NCI-H1105 (cell line): ENCODE measurements at places on chromosomes 11 and 22.

GRCh38 chr22:19118329-19118880 lies 3.8 kb downstream of the DGCR2 start:
- no peak for DNase-seq

GRCh38 chr11:2791139-2791520 lies 91.3 kb upstream of the KCNQ1OT1 start:
- DNase-seq = no peak

GRCh38 chr22:24455751-24456426 lies 28.5 kb downstream of the ADORA2A start:
- no peak for DNase-seq

- DNase-seq = peak; percentile 46
Observed at GRCh38 chr11:20310137-20310536, 53.4 kb upstream of the HTATIP2 start.

GRCh38 chr11:96288915-96289314 lies 54.1 kb downstream of the MAML2 start:
- DNase-seq = no peak

- DNase-seq = no peak
Observed at GRCh38 chr11:127935081-127935480, 652.3 kb downstream of the ETS1 start.

GRCh38 chr22:30455075-30455840 lies 16.6 kb downstream of the SEC14L3 start:
- no peak for DNase-seq

GRCh38 chr22:44031158-44031952 lies 7.3 kb downstream of the PARVB start:
- DNase-seq = no peak

DNA sequence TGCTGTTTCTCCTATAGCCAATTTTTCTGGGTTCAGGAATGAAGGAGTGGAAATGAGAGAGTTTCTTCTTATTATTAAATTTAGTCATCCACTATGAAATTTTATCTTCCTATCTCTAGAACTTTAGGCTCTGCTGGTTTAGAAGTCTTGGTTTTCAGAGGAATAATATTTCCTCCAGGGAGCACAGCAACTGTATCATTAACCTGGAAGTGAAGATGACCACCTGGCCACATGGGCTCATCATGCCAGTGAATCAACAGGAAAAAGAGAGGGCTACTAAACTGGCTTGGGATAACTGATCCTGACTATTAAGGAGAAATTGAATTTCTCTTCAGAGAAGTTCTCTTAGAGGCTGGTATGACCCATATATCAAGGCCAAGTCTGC lies 44.4 kb downstream of the ADM start:
- DNase-seq = no peak

GRCh38 chr11:119886667-119887230 lies 157.7 kb upstream of the NECTIN1 start:
- no peak for DNase-seq

- DNase-seq = no peak
Observed at GRCh38 chr11:115759622-115760460, 255.6 kb upstream of the CADM1 start.

- no peak for DNase-seq
Observed at GRCh38 chr11:23097891-23098290, 237.6 kb upstream of the CCDC179 start.

- no peak for DNase-seq
Observed at GRCh38 chr11:124970925-124971324, 16.9 kb downstream of the CCDC15 start.

GRCh38 chr11:12764187-12764914 lies 90.1 kb downstream of the TEAD1 start:
- DNase-seq = peak; percentile 14

- no peak for DNase-seq
Observed at GRCh38 chr11:70702040-70702648, 303.8 kb downstream of the CTTN start.

- DNase-seq = peak; percentile 83
Observed at GRCh38 chr11:20026629-20027555, 133.4 kb downstream of the DBX1 start.

DNA sequence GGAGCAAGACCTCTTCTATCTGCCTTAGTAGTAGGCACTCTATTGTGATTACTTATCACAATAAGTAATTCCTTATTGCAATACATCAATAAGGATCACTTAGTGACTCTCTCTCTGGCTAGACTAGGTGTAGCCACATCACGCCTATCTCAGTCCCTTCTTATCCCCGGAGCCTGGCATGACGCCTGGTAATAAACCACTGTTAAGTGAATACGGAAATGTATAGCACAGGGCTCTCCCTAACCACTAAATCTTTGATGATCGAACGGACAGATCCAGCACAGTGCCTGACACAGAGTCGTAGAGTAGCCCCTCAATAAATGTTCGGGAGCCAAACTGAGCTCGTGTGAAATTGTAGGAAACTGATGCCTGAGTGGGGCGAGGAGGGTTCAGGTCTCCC lies 143.3 kb downstream of the FBXO7 start:
- no peak for DNase-seq

GRCh38 chr22:17120281-17120680 lies 879 bp downstream of the TMEM121B start:
- no peak for DNase-seq

GRCh38 chr22:33591946-33592345 lies 328.3 kb downstream of the LARGE1 start:
- DNase-seq = no peak

GRCh38 chr11:66365166-66365565 lies 6.4 kb downstream of the SLC29A2 start:
- DNase-seq = no peak

DNA sequence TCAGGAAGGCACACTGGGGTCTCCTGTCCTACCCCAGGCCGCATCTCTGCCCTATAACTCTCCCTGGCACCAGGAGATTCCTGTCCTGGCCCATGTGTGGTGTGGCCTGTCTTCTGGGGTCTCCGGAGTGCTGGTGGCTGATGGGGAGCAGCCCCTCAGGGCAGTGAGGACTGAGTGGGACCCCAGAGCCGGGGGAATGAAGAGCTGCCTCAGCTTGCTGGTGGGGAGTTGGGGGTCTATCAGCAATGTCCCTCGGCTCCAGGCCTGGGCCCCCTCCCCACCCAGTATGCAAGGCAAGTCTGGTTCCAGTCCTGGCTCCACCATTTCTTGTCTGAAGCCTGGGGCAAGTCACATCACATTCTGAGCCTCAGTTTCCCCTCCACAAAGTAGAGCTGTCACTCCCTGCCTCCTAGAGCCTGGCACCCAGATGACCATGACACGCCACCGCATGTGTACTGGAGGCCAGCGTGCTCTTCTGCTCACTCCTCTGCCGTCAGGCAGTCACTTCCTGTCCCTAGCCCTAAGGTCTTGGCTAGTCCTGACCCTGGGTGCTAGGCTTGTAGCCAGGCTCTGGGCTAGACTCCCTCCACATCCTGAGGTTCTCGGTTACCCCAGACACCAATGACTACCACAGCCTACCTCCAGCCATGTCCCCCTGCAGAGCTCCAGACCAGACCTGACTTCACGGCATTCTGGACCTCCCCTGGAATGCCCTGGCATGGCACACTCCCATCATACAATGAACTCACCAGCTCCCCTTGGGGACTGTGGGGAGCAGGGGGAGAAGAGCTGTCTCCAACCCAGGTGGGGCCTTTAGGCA lies 12.8 kb downstream of the ARAP1 start:
- DNase-seq = no peak

DNA sequence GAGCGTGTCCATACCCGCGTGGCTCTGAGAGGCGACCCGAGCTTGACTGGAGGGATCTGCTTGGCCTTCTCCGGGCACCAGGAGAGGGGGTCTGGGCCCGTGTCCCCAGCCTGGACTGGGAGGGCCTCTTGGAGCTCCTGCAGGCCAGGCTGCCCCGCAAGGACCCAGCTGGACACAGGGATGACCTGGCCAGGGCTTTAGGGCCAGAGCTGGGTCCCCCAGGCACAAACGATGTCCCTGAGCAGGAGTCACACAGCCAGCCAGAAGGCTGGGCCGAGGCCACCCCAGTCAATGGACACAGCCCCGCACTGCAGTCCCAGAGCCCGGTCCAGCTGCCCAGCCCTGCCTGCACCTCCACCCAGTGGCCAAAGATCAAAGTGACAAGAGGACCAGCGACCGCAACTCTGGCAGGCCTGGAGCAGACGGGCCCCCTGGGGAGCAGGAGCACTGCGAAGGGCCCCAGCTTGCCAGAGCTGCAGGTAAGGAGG lies 38.2 kb downstream of the TRIOBP start:
- no peak for DNase-seq

- DNase-seq = no peak
Observed at GRCh38 chr11:12161603-12162350, 51.4 kb downstream of the MICAL2 start.

DNA sequence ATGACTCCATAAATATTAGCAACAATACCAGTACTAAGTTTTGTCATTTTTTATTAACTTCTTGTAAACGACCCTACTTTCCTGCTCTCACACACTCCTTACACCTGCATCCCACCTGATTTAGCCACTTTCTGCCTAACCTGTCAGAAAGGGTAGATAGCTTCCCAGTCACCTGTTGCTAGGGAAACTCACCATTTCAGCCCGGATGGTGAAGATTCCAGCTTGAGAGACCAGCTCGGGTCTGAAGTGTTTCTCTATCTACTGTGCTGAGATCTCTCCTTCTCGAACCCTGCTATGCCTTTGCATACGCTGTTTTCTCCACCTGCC lies at the start of gene PARVG:
Gene PARVG (plus strand): TSS at position 220 of the 327 bp plus-strand sequence. CDS start 2,405 bp downstream, outside the sequence.
- DNase-seq = no peak

DNA sequence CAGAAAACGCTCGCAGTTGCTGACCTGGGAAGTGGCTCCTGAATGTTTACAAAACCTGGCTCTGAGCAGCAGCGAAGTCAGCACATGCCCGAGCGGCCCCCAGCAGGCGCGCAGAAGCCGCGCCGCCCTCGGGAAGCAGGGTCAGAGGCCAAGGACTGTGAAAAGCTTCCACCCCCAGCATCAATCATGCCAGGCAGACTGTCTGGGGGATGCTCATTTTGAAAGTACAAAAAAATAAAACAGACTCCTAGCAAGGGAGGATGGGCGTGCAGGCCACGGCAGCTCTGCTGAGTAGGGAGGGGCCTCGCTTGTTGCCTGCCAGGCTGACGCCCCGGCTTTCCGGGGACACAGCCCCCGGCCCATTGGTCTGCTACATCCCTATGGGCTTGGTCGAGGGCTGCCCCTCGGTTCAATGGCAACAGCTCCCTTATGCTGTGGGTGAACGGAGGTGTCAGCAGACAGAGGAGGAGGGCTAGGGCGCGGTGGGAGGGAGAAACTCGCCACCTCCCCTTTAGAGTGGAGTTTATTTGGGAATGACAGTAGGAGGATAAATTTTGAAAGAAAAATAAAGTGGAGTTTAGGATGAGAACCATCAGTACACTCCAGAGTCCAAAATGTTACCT lies 37.7 kb upstream of the GNB1L start:
- DNase-seq = peak; percentile 40

- peak; percentile 21 for DNase-seq
Observed at GRCh38 chr22:22576244-22576988, 17.4 kb upstream of the PRAME start.

- no peak for DNase-seq
Observed at GRCh38 chr11:50182486-50182885, 149.8 kb downstream of the OR4C45 start.

DNA sequence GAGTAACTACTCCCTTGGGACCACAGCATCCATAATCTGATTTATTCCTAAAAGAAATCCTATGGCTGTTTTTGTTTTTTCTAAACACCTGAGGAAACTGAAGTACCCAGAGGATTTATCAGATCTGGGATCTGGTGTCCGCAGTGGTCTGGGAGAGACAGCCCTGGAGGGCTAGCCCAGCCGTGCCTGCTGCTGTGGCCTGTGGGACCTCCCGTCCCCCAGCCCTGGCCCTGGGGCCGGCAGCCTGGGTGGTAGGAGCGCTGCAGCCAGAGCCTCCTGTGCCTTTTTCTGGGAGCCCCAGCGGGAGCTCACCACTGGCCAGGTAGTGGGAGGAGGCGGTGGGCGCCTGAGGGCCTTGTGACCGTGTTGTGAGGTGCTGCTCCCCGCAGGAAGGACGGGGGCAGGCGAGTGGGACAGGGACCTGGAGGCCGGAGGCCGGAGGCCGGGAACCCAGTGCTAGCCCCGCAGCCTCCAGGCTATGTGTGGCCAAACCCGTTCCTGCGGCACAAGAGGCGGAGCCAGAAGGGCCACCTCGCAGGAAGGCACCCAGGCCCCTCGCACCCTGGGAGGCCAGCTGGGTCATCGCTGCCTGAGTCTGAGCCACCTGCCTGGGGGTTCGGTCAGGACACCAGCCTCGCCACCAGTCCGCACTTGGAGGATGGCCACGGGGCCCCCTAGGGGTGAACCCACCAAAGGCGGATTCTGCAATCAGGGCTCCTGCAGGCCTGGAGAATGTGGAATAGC lies 18.2 kb upstream of the C11orf96 start:
- DNase-seq = no peak

GRCh38 chr11:71137376-71137775 lies 115.0 kb downstream of the SHANK2 start:
- no peak for DNase-seq

- DNase-seq = no peak
Observed at GRCh38 chr11:104332110-104332509, 168.2 kb upstream of the PDGFD start.

DNA sequence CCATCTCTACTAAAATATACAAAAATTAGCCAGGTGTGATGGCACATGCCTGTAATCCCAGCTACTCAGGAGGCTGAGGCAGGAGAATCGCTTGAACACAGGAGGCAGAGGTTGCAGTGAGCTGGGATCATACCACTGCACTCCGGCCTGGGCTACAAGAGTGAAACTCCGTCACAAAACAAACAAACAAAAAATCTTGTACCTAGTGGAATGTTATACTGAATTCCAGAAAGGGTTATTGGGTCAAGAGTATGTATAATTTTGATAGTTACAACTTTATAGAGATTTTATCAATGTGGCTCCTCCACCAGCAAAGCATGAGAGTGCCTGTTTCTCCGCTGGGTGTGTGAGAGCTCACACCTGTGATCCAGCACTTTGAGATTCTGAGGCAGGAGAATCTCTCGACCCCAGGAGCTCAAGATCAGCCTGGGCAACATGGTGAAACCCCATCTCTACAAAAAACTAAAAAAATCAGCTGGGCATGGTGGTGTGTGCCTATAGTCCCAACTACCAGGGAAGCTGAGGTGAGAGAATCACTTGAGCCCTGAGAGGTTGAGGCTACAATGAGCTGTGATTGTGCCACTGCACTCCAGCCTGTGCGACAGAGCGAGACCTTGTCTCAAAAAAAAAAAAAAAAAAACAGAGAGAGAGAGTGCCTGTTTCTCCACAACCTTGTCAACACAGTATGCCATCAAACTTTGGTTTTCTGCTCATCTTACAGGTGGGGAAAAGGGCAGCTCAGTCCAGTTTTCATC lies 12.7 kb upstream of the FOLR1 start:
- DNase-seq = no peak

DNA sequence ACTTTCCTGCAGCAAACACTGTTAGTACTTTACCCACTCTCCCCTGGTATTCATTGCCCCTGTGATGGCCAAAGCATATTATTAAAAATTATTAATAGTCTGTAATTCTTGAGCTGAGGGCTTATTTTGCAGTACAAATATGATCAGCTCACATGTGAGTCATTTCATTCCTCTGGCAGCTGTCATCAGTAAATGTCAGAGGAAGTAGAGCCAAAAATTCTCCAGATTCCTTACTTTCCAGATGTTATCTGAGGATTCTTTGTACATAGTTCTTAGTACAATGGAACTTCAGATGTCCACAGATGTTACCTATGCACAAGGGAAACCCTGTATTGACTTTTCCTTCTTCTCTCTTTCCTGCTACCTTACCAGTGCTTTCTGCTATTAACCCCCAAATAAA lies 12.5 kb downstream of the OR5B3 start:
- no peak for DNase-seq
